ENCODE measurements at places on chromosomes 1 and 21.

DNA sequence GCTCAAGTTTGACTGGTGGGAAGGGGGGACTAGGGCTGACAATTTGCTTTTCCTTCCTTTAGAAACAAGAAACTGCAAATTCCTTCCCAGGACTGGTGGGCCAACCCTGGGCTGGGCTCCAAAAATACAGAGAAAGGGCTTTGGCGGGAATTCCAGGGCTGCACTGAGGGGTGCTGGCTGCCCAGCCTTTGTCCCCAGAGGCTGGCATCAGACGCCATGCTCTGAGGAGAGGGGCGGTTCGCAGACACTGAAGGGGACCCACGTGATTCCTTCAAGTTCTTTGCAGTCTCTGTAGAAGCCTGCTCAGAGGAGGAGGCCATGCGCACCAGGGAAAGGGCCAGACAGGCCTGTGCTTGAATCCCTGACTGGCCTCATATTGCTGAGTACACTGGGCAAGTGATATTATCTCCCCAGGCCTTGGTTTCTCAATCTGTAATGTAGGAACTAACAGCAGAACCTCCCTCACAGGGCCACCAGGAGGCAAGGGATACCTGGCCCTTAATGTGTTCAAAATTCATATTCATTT is 119.5 kb downstream of the EPHB2 start:
- DNase-seq: no peak

DNA sequence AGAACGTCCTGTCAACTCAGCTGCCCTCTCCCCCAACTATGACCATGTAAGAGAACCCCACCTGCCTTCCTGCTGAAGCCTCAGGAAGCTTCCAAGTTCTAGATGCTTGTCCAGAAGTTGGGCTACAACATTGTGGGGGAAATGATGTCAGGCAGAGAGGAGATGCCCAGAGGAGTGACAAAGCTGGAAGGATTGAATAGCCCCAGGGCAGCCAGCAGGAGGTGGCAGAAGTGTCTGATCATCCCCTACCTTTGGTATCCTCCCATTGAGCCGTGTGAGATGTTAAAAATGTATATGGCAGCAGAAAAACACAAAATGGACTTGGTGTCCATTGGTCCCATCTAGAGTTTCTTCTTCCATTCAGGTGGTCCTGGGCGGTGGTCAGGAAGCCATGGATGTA is 6.6 kb downstream of the EIF3I start:
- DNase-seq: no peak

GRCh38 chr1:7233237-7233540 is 447.9 kb downstream of the CAMTA1 start:
- no peak for DNase-seq

DNA sequence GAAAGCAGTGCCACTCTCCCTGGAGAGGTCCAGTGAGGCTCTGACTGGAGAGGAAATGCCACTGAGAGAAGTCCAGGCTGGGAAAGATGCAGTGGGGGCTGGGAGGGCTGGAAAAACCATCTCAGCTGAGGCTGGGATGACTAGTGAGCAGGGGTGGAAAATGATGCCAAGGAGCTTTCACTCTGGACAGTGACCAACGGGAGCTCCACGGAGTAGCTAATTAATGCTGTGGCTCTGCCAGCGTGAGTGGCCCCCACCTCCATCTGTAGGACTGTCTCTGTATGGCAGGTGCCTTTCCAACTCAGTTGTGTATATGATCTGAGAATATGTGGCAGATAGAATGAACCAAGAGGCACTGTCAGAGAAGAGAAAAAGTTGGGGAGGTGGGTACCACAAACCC is 86.7 kb downstream of the DDX20 start:
- no peak for DNase-seq

DNA sequence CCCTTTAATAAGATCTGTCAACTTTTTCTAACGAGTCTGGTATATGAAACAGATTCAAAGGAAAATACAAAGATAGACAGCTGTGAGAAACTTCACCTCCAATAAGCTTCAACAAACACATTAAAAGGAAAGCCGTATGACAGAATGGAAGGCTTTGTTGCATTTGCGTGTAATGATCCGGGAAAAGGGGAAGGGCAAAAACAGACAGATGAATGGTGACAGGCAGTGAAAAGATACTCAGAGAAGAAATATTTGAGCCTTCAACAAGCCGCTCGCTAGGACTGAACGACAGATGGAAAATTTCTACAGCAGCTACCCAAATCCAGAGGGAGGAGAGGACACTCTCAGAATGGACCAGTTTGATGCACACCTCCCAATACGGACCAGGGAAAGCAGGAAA is 14.9 kb downstream of the COPA start:
- DNase-seq: no peak

GRCh38 chr1:58392083-58392482 is 154.4 kb downstream of the OMA1 start:
- DNase-seq: no peak

GRCh38 chr21:43188181-43188580 is 19.4 kb downstream of the CRYAA start:
- no peak for DNase-seq

- no peak for DNase-seq
Observed at GRCh38 chr21:45470773-45471524, 66.0 kb downstream of the COL18A1 start.

GRCh38 chr1:51927029-51927428 is 48.5 kb upstream of the NRDC start:
- no peak for DNase-seq

DNA sequence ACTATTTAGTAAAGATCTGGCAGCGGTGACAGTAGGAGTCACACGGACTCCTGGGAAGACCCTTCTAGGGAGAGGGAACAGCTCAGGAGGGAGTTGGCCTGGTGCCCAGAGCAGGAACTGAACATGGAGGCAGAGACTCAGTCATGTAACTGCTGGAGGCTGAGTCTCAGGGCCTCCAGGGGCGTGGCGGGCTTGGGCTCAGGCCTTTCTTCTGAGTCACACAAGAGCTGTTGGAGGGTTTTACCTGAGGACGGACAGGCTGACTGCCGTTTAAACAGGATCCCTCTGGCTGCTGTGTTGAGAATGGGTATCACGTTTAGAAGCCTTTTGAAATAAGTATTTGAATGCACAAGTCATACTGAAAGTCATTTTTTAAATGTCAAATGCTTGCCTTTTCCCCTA is 7.2 kb upstream of the ETS2 start:
- no peak for DNase-seq

DNA sequence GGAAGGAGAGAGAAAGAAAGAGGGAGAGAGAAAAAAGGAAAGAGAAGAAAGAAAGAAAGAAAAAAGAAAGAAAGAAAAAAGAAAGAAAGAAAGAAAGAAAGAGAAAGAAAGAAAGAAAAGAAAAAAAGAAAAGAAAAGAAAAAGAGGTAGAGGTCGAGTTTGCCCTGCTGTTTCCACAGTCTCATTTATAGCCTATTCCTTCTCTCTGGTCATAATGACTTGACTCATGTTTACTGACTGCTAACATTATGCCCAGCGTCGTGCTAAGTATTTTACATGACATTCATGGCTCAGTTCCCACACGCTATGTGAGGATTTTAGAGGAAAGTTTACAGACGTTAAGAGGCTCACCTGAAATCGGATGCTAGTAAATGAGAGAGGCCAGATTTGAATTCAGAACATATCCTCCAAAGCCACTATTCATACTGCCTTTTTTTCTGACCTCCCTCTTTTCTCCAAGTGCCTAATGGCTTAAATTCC is 263.0 kb downstream of the TNR start:
- no peak for DNase-seq

- DNase-seq: no peak
Observed at GRCh38 chr1:7621334-7622219, 149.5 kb upstream of the VAMP3 start.

DNA sequence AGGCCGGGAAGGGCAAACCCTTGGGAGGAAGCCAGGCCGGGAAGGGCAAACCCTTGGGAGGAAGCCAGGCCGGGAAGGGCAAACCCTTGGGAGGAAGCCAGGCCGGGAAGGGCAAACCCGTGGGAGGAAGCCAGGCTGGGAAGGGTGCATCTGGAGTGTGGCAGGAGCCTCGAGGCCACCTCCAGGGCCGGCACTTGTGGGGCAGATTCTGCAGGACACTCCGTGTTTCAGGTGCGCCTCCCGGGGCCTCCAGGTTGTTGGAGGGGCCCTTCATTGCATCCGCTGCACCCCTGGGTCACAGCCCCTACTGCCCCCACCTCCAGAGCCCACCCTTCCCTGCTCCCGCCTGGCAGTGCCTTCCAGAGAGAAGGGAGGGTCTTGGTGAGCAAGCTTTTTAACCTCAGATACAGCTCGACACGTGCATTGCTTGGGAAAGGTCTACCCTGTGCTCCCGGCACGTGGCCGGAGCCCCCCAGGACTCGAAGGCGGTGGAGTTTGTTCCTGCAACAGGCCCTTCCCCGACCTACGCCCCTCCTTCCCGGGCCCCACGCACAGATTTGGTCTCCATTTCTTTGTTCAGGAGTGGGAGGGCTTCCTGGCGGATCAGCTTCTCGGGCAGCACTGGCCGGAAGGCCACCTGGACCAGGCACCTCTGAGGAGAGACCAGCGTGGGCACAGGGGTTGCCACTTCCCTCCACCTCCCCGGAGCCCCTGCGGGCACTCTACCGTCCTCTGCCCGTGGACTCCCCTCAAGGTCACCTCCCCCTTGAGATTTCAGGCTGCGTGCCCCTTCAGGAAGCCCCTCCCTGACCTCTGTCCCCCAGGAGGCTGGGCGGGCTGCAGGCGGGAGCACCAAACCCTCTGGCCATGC is 9.4 kb upstream of the TMEM52 start:
- no peak for DNase-seq

- no peak for DNase-seq
Observed at GRCh38 chr1:14181191-14181795, 417.2 kb upstream of the KAZN start.

- no peak for DNase-seq
Observed at GRCh38 chr1:102186536-102186935, 189.8 kb upstream of the OLFM3 start.

- DNase-seq: no peak
Observed at GRCh38 chr1:177130451-177130945, 34.0 kb downstream of the ASTN1 start.

DNA sequence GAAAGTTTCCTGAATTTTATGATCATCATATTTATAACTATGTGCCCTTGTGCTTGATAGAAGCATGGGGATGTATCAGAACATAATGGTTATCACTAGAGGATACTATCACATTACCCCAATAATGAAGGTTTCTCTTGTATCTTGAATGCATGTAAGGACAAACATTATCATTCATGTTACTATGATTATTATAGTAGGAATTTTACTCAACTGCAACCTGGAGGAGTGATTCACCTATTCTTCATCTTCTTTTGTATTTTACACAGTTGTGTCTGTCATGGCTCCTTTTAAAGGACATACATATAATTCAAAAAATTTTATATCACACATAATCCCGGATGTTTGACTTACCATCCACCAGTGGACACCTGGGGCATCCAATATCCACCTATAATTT is 143.8 kb upstream of the TMPRSS15 start:
- no peak for DNase-seq

DNA sequence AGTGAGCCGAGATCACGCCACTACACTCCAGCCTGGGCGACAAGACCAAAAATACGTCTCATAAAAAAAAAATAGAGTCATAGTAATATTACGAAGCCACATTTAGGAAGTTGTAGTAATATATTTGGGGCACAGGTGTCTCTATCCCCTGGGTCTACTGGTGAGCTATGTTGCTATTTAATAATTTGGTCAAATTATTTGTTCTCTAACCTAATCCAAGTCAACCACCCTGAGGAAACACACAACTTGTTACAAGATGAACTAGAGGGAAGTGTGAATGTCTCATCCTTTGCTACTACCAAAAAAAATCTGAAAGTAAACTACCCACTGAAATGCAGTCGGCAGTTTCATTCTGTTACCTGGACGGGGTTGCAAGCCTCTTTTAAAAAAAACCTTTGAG is 35.3 kb downstream of the RGS8 start:
- DNase-seq: no peak

DNA sequence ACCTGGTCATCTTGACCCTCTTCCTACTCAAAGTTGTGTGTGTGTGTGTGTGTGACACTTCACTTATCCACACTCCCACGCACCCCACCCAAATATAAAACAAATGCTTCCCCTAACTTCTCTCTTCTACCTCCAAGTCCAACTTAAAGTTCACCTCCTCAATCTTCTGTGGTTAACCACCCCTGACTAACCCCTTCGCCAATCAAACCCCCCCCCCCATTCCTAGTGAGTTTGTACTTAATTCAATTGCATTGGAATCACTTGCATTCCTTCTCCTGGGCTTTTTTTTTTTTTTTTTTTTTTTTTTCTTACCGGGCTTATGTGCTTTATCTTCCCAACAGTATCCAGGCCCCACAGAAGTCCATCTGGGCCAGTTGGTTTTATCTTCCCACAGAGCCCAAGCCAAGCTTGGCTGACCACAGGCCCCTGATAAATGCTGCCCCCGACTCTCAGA is 78.4 kb downstream of the CD58 start:
- DNase-seq: no peak

- DNase-seq: no peak
Observed at GRCh38 chr1:55702064-55702463, 486.9 kb upstream of the USP24 start.

DNA sequence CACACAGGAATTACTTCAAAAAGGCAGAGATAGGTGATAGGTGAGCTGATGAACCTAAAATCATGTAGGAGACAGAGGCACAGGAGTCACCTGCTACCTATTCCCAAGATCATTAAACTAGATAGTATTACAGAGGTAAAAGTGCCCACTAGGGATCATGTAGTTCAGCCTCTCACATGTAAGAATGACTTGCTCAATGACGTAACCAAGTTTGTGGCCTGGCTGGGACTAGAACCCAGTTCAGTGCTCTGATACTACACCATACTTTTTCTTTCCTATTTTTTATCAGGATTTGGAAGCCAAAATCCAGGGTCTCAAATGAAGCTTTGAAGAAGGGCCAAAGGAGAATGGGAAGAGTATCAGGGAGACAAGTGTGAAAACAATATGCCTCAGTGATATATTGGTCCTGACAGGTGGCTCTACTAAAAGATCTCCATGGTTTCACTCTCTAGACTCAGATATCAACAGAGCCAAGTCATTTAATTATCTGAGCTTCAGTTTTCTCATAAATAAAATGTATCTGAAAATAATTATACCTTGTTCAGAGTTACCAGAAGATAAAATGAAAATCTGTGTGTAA is 87.3 kb upstream of the SLFNL1 start:
- DNase-seq: no peak

GRCh38 chr1:3060601-3061551 is 8.1 kb upstream of the PRDM16 start:
- DNase-seq: no peak

DNA sequence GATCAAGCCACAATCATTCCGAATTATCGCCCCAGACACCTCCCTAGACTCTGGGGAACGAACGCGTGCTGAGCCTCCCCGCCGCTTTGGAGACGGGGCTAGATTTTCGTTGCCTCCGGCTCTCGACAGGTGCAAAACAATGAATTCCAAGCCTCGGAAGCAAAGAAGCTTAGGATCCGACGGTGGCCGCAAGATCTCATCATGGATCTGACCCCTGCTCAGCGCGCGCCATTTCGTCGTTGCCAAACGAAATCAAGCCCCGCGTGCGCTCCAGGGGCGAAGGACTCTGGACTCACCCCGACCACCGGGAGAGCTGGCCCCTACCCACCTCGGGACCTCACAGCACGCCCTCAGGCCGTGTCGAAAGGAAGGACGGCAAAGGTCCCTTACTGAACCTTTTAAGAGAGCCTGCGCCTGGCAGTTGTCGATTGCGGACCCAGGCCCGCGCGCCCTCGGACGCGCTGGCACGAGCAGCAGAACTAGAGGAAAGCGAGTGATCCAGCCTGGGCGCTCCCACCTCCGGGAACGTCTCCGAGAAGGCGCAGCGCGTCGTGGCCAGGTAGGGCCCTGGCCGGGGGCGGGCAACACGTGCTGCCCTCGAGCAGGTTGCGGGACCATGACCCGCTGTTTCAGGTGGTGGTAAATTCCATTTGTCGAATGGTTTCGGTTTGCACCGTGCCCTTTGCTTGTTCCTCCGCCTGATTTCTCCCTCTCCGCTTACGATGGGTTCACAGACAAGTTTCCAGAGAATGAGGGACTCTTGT is 1.6 kb upstream of the RUNX3 start:
- no peak for DNase-seq
